ENCODE measurements at places on chromosomes 1 and 21. TPM values are rescaled to one million over a fixed set of nuclear protein-coding genes. Genes with fewer than 3 reads are reported as not detected.
A peak's percentile ranks its signal among the peaks of the same experiment; 100 is the strongest.

Gene RNU1-2
- total RNA-seq: 2,859 TPM

- no peak for DNase-seq
These were observed 21.6 kb downstream of the TNN start for GRCh38 chr1:175089136-175089718.

- no peak for DNase-seq
These were observed 9.7 kb upstream of the HYI start for GRCh38 chr1:43463479-43463878.

DNA sequence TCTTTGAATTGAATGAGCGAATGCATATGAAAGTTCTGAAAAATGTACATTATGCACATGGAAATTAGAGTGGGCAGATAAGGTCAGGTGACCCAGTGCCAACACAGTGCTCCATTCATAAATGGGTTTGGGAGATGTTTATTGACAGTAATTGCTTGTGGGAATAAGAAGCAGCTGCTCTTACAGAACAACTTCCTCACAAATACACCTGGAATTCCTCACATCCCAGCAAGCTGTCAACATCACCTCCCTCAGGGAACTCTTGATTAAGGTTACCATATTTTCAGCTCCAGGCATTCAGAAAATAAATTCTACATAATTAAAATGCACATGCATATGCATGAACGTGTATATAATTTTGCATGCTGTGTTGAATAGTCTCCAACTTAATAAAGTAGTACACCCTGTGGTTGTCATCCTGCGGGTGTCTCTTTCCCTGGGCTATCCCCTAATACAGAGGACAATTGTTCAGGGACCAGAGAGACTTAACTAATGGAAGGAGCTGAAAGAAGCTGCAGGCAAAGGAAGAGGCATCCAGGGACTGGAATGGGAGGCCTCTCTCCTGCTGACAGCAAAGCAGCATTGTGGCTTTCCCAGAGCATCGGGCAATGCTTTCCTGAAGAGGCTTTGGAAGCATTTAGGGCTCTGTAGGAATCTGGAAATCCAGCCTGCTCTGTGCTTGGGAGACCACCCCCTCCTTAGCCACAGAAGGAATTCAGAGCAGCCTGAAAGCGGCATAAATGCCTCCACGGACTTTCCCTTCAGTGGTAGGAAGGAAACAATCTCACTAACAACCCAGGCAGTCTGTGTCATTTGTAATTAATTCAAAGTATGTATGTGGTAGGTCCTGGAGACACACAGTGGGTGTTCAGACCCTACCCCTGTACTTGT is 55.2 kb upstream of the GNG12 start:
- no peak for DNase-seq

Gene MARK1
- 1.8 TPM for total RNA-seq

Gene IQGAP3
- 8.6 TPM for total RNA-seq

GRCh38 chr1:40267767-40268187 is 9.7 kb downstream of the ZMPSTE24 start:
- no peak for DNase-seq

Gene BRDT
- not detected for total RNA-seq

Gene ADGRL4
- 9.5 TPM for total RNA-seq

GRCh38 chr1:8693107-8693506 is 124.3 kb downstream of the RERE start:
- no peak for DNase-seq

GRCh38 chr1:198927129-198927528 is 288.3 kb downstream of the PTPRC start:
- DNase-seq: no peak

DNA sequence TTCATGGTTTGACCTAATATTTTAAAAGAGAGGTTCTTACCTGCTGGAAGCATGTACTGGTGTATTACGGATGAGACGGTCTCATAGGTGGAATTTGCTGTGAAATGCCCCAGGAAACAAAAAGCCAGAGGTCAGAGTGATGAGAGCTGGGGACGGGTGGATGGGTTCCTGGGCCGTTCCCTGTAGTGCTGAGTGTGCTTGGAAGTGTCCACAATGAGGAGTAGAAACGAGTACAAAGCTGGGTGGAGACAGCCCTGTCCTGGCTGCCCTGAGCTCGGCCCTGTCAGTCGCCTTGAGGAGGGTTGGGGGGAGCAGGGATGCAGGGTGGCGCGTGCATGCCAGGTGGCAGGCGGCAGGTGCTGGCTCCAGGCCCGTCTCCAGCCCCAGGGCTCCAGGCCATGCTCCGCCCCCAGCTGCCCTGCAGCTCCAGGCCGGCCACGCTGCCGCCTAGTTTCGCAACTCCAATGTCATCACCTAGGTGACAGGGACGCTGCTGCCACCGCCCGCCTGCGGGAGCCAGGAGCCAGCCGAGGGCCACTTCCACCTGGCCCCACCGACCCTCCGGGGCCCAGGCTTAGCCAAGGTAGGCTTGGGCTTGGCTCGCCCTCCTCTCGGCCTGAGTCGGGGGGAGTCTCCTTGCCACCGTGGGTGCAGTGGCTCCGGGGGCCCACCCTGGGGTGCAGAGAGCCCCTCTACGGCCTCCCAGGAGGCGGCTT is 16.4 kb downstream of the TP73 start:
- no peak for DNase-seq

DNA sequence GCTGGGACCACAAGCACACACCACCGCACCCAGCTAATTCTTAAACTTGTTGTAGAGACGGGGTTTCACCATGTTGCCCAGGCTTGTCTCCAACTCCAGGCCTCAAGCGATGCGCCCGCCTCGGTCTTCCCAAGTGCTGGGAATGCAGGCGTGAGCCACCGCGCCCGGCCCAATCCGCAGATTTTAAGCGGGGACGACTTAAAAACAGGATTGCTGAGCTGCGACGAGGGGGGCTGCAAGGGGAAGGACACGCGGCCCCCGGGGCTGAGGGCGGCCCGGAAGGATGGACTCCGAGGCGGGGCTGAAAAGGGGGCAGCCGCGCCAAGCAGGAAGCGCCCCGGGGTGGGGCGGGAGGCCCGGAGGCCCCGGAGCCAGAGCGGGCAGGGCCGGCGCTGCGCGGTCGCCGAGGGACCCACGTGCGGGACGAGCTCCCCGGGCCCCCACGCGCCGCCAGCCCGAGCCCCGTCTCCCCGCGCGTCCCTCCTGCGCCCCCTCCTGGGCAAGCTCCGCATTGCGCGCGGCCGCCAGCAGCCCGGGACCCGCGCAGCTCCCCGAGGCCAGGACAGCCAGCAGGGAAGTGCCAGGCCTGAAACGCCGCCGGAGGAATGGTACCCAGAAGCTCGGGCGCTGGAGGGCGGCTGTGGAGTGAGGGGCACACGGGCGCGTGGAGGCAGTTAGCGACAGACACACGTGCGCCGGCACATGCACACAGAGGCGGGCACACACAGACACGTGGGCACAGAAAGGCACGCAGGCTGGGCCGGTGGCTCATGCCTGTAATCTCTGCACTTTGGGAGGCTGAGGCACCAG is 5.5 kb upstream of the PRKCZ start:
- peak; percentile 94 for DNase-seq

GRCh38 chr1:169465281-169465680 is 20.5 kb downstream of the SLC19A2 start:
- no peak for DNase-seq

Gene ADORA1
- 0.26 TPM for total RNA-seq

Data from osteocyte (in vitro differentiated cells).